HuH-7 (cell line): ENCODE measurements at places on chromosomes 3 and 15.

DNA sequence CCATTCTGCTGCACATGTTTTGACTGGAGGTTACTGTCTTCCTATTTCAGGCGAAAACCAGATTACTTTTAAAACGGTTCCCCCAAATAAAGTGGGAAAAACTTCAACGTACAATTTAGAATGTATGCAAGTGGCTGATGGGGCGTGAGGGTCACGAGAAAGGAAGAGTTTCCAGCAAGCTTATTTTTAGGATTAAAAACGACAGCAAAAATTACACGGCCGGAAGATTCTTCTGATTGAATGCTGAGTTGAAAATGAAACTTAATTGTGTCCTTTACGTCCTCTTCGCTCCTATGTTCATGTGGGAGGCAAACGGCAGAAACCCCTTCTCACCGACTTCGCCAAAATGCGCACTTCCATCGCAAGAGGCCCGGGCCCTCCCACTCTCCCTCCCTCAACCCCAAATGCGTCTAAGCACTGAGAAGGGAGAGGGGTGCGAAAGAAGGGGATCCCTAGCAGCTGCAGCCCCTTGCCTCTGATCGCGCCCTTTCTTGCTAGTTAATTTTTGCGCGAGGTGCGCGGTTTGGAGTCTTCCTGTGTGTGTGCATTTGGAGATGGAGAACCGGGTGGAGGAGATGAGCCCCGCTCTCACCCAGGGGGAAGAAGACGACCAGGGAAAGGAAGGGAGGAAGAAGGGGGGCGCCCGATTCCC is 656 bp downstream of the CD47 start:
- DNase-seq = peak; percentile 48

GRCh38 chr3:133938770-133939462 is 43.2 kb upstream of the RAB6B start:
- DNase-seq = no peak

DNA sequence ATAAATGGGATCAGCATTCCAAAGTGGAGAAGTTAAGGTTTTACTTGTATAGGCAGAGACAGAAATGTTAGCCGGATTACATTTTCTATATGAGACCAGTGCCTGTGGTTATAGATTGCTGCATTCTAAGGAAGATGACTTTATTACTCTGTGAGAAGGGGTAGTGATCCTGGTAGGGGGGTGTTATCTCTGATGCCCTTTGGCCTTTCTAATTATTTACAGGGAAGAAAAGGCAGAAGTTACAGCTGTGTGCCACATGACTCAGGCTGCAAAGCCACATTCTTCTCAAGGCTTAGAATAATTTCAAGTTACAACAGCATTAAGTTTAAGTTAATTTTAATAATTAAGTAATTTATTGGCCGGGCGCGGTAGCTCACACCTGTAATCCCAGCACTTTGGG is 2.2 kb upstream of the TMC3 start:
- no peak for DNase-seq

DNA sequence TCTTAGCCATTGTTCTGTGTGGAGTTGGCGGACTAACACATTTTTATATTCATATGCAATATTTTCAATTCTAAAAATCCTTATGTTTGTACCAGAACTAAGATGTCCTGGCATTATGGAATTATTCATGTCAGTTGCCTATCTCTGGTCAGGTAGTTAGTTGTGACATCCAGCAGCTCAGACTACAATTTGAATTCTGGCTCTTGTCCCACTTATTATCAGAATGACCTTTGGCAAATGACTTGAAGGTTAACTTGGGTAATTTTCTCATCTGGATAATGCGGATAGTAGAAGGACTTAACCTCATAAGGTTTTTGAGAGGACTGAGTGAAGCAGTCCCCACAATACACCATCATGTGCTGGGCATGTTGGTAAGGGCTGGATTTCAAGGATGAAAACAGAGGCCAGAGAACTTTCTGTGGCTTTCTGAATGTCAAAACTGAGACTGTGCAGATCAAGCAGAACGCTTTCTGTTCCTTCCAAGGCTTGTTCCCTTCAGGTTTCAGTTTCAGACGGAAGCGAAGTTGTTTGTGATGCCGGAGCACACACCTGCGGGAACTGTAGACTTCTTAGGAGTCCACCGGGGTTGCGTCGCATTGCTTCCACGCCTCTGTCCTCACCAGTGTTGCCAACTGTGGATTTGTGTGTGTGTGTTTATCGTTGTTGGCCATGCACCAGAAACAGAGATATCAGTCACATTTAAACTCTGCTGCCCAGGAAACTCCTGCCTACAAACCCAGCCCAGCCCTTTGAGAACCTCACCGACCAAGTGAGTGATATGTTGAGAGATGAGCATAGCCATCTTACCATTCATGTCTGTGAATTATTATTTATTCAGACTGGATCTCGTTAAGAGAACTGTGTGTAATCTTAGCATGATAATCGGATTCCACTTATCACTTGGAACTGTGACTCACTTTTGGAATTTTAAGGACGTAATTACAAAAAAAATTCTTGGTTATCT is 76.0 kb downstream of the PTPRG start:
- no peak for DNase-seq

- no peak for DNase-seq
Measured at GRCh38 chr3:24830230-24831152, 335.8 kb upstream of the THRB start.

DNA sequence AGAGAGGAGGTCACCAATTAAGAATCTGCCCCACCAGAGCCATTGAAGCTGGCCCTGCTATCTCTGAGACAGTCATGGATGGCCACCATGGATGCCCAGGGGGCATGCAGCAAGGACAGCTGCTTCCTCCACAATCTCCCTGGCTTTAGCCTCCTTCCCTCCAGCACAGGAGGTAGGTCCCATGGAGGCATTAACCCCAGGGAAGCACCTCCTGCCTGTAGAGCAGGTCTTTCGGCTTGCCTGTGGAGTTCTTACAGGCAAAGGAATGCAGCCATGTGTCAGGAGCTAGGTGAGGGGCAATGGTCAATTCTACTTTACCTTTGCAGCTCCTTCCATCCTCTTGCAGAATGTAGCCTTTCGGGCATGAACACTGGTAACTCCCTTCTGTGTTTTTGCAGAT is 93.8 kb downstream of the DUT start:
- no peak for DNase-seq

- DNase-seq = no peak
Measured at GRCh38 chr3:154976072-154976983, 103.8 kb upstream of the MME start.

- DNase-seq = peak; percentile 77
Measured at GRCh38 chr15:40340740-40341400, at the start of gene CCDC9B. Gene CCDC9B (minus strand): TSS chr15:40340939. CDS start chr15:40340819, 120 bp downstream.

- DNase-seq = no peak
Measured at GRCh38 chr15:85037641-85038040, 56.0 kb downstream of the PDE8A start.

- no peak for DNase-seq
Measured at GRCh38 chr3:186330772-186331460, 31.1 kb downstream of the DGKG start.

DNA sequence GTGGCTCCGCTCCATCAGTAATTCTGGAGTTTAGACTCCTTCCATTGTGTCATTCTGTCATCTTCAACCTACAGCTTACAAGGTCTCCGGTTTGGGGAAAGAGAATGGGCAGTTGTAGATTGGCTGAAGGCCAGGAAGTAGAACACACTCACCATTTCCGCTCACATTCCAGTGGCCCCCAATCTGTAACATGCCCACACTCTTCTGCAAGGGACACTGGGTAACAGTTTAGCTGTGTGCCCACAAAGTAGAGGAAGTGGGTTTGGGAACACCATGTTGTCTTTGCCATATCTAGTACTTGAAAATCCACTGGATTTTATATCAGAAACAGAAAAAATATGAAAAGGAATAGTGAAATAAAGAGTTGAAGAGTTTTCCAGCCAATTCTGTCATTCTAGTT is 153.5 kb downstream of the SV2B start:
- DNase-seq = no peak

DNA sequence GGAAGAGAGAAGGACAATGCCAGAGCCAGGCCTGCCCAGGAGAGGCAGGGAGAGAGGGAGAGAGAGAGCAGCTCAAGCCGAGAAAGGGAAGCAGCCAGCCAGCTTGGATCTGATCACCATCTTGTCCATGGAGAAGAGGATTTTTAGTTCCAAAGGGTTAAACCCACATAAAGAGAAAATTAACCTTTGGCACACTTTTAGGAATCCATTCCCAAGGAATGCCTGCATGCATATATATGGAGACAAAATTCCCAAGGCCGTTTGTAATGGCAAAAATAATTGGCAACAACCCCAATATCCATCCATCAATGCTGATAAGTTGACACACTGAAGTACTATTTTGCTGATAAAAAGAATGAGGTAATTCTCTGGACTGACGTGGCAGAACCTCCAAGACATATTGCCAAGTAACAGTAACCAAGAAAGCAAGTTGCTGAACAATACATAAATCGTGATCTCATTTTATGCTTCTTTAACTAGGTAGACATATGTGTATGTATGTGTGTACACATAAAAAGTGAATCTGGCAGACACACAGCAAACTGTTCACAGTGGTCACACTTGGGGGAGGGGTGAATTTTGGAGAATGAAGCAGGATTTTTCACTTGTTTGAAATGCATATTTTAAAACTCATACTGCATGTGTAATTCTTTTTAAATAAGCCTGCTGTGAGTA is 7.5 kb upstream of the STRA6 start:
- no peak for DNase-seq

DNA sequence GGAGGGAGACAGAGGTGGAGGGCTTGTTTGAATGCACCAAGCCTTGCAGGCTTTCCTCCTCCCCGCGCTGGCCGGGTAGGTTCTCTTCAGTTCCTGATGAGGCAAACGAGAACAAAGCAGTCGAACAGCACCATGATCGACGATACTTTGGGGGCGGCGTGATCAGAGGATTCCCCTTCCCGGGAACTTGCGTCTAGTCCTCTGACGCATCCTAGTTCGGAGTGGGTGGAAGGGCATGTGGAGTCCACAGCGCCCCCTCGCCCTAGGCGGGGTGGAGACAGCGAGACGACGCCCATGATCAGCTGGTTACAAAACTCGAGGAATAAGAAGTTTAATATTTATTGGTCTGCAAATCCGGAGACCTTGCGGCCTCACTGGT is 452 bp upstream of the SV2B start:
- DNase-seq = no peak

DNA sequence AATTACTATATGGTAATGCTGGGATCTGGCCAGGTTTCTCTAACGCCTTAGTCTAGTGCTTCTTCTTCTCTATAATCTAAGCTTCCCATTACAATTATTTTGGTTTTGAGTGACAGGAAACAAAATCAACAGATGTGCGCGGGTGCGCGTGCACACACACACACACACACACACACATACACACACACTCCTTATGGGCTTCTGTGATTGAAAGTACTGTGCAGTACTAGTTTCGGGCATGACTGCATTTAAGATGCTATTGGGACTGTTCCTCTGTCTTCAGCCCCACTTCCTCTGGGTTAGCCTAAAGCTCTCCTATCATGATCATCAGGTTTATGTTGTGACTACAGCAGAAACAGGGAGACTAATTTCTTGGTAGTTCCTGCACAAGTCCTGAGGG is 32.2 kb downstream of the EPHB1 start:
- DNase-seq = no peak

DNA sequence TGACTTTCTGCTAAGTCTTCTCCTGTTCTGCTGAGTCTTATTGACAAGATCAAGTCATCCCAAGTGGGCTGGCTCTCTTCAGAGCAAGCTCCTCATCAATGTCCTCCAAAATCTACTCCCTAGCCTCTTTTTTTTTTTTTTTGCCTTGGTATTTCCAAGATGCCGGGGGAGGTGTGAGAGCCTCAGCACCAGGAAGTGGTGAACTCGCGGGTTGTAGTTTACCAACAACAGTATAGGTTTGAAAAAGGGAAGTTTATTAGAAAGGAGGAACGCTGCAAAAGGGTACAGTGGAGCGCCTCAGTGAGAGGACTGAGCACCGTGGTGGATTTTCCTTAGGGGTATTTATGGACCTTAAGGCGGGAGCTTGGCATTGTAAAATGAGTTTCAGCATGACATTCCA is 94.3 kb upstream of the SGO1 start:
- no peak for DNase-seq

DNA sequence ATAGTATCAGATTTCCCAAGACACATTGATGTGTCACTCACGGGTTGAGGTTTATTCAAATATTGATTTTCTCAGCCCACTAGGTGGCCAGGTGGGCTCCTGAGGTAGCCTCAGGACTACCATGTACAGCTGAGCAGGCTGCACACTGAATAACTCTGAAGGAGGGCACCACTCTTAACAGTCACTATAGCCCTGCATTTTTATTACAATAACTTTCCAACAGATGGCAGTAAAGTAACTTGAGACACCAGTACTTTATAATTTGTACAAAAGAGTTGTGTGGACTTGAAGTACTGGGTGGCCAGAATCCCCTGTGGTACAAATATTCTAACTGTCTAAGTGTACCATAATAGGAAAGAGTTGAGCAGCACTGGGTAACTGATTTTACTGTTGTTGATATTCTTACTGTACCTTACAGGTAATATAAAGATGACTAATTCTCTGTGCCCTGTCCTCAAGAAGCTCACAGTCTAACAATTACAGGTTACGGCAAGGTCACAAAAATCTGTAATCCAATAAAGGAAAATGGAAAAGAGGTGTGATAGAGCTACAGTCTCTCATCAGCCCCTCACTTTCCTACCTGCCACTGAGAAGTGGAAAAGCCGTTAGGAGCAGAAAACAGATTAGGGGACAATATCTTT is 76.0 kb downstream of the ETFA start:
- DNase-seq = peak; percentile 49

GRCh38 chr3:69204315-69204957 is 82.0 kb upstream of the LMOD3 start:
- no peak for DNase-seq

DNA sequence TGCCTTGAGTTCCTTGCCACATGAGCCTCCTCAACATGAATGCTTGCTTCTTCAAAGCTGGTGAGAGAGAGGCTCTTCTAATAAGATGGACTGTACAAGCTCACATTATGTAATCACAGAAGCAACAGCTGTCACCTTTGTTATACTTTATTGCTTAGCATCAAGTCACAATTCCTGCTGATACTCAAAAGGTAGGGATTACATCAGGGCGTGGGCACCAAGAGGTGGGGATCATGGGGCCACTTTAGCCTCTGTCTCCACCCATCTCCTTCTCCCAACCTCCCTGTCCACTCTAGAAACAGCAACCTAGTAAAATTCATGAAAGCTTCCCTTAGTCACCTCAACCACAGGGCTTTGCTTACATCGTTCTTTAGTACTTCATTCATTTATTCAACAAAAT is 95.9 kb downstream of the FAM43A start:
- DNase-seq = no peak

- DNase-seq = no peak
Measured at GRCh38 chr3:45858809-45859543, 17.1 kb upstream of the LZTFL1 start.
